ENCODE measurements at places on chromosomes 6 and 20.

DNA sequence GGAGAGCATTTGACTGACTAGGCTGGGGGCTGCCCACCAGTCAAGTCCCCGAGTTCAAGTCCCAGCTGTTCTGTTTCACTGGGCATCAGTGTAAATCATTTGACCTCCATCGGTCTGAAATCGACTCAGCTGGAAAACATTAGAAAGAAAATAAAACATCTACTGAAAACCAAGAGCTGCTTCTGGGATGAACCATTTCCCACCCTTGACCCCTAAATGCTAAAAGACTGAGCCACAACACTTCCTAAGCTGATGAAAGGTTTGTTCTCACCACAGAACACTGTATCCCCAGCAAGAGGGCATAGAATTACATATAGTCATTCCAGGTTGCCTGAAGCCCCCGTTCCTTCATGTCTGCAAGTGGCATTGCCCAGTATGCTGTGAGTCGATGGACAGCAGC is 237.0 kb upstream of the TAB2 start:
- DNase-seq: no peak

- DNase-seq: no peak
Measured at GRCh38 chr6:130359736-130360135, 6.1 kb upstream of the TMEM200A start.

DNA sequence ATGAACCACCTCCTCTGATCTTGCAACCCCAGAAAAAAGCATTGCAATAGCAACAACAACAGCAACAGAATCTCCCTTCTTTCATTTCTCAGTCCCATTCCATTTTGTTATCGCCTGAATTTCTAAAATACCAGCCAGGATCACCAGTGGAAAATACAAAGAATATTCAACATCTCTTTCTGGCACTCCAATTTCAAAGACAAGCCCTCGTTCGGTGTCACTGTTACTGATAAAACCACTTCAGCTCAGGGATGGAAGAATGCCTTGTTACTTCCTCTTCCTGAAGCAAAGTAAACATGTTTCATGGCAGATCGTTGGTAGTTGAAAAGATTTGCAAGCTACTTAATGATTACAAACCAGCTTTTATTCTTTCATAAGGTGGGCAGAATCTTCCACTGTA is 94.0 kb upstream of the SPTLC3 start:
- DNase-seq: no peak

DNA sequence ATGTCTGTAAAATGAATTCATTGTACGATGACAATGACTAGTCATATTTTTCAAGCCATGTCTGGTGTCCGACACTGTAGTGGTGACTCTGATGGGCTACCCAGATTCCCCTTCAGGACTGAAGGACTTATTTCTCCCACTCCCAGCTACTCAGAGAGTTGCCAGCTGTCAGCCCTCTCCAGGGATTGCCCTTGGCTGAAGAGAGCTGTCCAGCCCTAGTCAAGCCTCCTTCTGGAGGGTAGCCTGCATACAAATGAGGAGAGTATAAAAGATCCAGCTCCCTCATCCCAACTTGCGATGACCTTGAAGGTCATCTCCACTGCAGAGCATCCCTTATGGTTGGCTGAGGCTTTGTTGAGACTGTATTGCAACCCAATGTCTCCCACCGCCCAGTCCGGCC is 29.9 kb downstream of the JPH2 start:
- no peak for DNase-seq

GRCh38 chr20:10540636-10541493 is 105.8 kb downstream of the SLX4IP start:
- no peak for DNase-seq

DNA sequence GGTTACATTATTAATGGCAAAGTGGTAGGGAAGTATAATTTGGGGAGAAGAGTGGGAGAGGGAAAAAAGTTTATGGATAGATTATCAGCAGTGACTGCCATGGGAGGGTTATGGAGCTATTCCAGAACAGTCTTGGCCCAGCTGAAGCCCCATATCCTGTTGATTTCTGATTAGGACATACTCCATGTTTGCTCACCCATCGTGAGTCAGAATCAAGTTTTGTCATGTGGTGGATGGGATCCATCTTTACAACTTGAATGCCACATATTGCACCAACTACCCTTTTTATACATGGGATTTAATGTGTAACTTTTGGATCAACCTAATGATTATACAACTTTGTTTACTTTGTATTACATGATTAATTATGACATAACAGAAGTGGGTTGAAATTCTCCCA is 217.0 kb downstream of the HAO1 start:
- DNase-seq: no peak

GRCh38 chr6:82870582-82871172 is 195.0 kb downstream of the UBE3D start:
- DNase-seq: no peak

GRCh38 chr6:33740204-33740608 is 6.5 kb downstream of the IP6K3 start:
- DNase-seq: no peak

DNA sequence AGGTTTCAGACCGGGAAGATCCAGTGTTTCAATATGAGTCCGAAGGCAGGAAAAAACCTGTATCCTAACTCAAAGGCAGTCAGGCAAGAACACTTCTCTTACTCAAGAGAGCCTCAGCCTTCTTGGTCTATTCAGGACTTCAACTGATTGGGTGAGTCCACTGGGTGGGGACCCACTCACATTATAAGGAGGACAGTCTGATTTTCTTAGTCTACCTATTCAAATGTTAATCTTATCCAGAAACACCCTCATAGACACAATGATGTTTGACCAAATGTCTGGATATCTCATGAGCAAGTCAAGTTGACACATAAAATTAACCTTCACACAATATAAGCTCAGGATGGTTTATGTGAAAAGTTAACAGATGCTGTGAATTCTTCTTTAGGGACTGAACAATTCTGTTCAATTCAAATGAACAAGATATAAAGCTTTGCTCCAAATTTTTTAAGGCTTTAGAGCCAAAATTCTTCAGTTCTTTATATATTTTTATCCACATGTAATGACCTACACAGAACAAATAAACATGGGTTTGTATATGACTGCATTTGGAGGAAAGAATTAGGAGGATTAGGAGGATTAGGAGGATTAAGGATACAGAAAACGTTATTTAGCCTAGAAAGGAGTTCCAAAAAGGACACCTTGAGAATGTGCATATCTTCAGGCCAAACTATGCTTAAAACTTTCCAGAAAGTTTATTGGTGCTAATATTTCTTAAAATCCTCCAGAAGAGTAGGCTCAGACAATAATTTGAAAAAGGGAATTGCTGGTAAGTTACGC is 35.3 kb upstream of the LAMA2 start:
- no peak for DNase-seq

DNA sequence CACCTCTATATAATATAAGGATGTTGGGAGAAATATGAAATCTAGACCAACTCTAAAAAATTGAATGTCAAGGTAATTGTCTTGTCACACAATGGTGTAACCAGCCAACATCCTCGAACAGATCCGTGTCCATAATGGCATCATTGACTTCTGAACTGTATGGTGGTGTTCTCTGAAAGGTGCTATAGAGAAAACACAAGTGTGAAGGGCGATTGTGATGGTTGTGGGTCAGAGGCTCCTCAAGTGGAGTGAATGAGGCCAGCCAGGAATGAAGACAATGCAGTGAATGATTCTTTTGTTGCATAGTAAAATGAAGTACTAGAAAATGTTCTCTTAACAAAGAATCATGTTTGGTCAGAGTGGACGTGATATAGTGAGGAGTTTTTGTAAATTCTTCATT is 58.3 kb downstream of the CARMIL1 start:
- no peak for DNase-seq

- no peak for DNase-seq
Measured at GRCh38 chr6:138540468-138540867, 41.2 kb upstream of the NHSL1 start.

DNA sequence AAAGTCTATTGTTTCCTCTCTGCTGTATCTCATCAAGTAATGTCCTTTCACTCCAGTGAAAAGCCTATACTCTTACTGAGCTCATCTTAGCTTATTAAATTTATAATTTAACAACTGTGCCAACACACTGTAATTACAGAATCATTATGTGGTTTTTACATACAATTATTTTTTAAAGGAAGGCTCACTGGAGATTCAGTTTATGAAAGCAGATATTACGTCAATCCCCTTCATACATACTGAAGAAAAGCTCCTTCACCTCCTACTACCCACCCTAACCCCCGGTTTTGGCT is 28.1 kb downstream of the ARHGAP18 start:
- DNase-seq: no peak

DNA sequence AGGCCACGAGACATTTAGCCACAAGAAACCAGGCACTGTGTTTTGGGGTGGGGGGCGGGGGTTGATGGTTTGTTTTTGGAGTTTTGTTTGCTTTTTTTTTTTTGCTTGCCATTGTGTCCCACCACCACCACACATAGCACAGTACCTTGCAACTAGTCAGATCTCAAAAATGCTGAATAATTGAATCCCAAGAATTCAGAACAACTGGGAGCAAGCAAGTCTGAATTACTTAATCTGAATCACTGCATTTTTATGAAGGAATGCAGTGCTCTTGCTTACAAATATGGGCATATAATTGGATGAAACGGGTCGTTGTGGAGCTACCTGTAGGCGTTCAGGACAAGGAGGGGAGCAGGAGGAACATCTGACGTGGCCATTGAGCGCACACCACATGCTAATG is 151.5 kb upstream of the CDYL start:
- no peak for DNase-seq

GRCh38 chr6:34247481-34248197 is 1.2 kb downstream of the SMIM29 start:
- no peak for DNase-seq

DNA sequence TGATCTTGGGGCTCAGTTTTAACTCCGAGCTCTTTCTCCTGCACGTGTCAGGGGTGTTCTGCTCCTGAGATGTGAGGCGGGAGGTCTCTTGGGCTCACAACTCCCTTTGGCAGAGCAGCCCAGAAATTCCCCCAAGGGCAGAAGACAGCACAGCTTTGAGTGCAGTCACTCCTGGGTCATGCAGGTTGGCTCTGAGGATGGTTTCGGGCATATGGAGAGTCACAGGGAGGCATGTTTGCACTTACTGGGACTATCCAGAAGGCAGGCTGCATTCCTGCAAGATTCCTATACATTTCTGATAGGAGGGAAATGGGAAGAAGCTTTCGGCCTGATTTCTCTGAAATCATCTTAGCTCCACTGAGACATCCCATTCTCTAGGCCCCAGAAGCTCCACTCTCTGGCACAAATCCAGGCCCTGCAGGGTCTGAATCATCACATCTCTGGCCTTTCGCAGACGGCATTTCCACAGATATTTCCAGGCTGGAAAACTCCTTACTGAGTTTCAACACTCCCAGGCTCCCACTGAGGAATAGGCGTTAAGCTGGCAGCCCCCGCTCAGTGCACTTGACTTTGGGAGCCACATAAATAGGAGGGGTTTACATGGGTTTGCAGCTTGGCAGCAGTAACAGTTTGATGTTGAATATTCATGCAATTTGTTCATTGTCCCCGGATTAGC is 39.7 kb downstream of the AGPAT4 start:
- DNase-seq: no peak

DNA sequence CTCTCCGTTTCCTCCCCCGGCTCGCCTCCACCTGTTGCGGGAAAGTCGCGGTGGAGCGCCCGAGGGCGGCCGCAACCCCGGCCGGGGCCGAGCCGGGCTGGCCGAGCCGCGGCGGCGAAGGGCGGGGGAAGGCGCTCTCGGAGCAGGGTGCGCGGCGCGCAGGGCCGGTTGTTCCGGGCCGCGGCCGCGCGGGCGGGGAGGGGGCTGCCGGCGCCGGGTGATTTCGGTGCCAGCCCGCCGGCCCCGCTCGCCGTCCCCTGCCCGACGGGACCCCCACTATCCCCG is 235 bp downstream of the MAP7 start:
- DNase-seq: no peak

GRCh38 chr6:5214570-5215052 is 46.1 kb downstream of the LYRM4 start:
- DNase-seq: no peak

GRCh38 chr20:38321959-38322598 is 18.1 kb downstream of the BPI start:
- no peak for DNase-seq

GRCh38 chr6:89862698-89863097 is 31.6 kb upstream of the GJA10 start:
- DNase-seq: no peak

- DNase-seq: no peak
Measured at GRCh38 chr20:38601216-38602184, at the start of gene ARHGAP40. TSS of gene ARHGAP40 (plus strand) at chr20:38601809.

GRCh38 chr20:10074513-10074912 is 39.7 kb downstream of the ANKEF1 start:
- DNase-seq: no peak

DNA sequence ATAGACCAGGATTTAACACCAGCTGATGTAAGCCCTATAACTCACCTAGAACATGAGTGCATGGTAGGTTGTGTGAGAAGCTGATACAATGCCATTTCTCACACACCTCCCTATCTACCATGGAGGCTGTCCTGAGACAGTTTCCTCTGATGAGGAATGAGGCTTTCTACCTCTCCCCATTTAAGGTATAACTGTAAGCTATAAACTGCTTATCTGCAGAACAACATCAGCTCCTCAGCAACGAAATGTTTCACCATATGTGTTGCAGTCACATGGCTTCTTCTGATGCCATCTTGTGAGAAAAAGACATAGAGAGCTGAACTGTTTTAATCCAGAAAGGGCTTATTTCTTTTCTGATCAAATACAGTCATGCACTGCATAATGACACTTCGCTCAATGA is 20.7 kb downstream of the ZKSCAN3 start:
- DNase-seq: no peak

DNA sequence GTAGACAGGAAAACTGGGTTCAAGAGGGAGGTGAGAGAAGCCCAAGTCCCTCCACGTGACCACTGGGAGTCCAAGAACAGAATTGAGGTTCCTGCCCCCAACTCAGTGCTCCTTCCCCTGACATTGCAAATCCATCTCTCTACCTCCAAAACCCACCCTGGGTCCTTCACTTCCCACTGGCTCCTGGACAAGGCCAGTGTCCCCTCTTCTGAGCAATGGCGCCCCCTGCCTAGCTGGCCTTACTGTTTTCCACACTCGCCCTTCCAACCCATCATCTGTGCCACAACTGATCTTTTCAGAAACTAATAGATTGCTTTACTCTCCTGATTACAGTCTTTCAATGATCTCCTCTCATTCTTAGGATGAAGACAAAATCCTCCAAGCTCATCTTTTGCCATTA is 200.3 kb downstream of the ANKRD60 start:
- DNase-seq: no peak

- no peak for DNase-seq
Measured at GRCh38 chr6:170227996-170228945, 62.6 kb downstream of the DLL1 start.

GRCh38 chr6:56789342-56789741 is 146.7 kb upstream of the DST start:
- no peak for DNase-seq
